T follicular helper cell (primary cell): ENCODE measurements at places on chromosomes 5 and 9.

DNA sequence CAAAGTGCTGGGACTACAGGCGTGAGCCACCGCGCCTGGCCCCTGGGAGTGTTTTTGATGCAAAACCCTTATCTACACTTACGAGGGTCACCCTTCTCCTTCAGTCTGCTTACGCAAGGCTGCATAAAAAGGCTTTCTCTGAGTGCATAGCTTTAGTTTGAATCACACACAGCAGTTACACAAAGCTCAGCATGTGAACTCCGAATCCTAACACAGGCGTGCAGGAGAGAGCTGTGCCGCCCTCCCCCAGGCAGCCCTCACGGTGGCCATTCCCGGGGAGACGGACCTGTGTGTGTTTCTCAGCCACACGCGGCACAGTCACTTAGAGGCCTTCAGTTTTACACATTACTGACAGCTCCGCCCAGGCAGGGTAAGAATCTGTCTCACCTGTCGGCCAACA is 26.7 kb downstream of the EXD3 start:
- no peak for DNase-seq

GRCh38 chr5:14959399-14960119 is 88.0 kb upstream of the ANKH start:
- DNase-seq: no peak

- DNase-seq: no peak
Measured at GRCh38 chr5:119318256-119318894, 37.4 kb upstream of the TNFAIP8 start.

DNA sequence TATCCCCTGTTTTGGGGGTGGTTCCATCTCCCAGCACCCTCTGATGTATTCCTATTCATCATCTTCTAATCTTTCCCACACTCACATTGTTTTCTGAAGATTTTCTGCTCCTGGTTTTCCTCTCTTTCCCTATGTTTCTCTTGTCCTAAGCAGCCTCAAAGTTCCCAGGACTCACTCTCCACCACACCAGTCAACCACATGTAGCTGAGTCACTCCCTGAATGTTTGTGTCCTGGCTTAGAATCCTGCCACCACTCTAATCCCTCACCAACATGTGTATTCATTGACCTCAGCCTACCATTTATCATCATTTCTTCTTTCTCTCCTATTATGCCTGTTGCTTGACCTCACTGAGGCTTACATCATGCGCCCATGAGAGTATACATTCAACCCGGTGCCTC is 282.4 kb upstream of the ADAMTS16 start:
- DNase-seq: no peak

- DNase-seq: no peak
Measured at GRCh38 chr9:129547869-129548570, 72.9 kb downstream of the C9orf50 start.

- DNase-seq: no peak
Measured at GRCh38 chr5:72605632-72606031, 98.4 kb upstream of the ZNF366 start.

GRCh38 chr5:1330847-1331831 is 13.8 kb downstream of the CLPTM1L start:
- no peak for DNase-seq

GRCh38 chr5:77311214-77311571 is 100.7 kb downstream of the PDE8B start:
- DNase-seq: no peak

DNA sequence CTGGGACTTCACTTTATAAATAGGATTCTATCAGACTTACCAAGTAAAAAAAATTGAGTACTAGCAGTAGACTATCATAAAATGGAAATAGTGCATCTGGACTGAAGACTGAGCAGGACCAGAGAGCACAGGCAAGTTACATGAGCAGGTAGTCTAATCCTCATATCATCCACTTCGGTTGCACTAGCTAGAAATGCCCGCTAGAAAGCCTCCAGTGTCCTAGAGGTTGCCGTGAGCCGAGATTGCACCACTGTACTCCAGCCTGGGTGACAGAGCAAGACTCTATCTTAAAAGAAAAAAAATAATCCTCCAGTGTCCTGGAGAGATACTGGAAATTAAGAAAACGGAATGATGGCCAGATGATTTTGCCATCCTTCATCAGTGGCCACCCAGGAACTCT is 20.0 kb downstream of the C5orf47 start:
- no peak for DNase-seq

- no peak for DNase-seq
Measured at GRCh38 chr5:122915717-122916461, 70.5 kb downstream of the SNX24 start.
